ENCODE measurements at places on chromosomes 16 and 17. TPM values are rescaled to one million over a fixed set of nuclear protein-coding genes. Genes with fewer than 3 reads are reported as not detected.

Gene BBS2
- 37.5 TPM for total RNA-seq

Gene PDILT
- total RNA-seq, result not detected

Gene ICAM2
- total RNA-seq, result 52.1 TPM

Gene SLC16A13
- 25.8 TPM for total RNA-seq

Gene YBX2
- 14.6 TPM for total RNA-seq

GRCh38 chr17:43772877-43773648, 5.7 kb downstream of the DUSP3 start:
- H3K27ac ChIP-seq, result no peak overlapping the region
- peaks cover 29% of the 10 kb centered on the region for H3K36me3 ChIP-seq
- peaks cover 7% of the 10 kb centered on the region for H3K27me3 ChIP-seq
- H3K4me1 ChIP-seq, result peaks cover 5% of the 10 kb centered on the region
- peak overlapping the region; percentile 58 for H3K4me3 ChIP-seq

DNA sequence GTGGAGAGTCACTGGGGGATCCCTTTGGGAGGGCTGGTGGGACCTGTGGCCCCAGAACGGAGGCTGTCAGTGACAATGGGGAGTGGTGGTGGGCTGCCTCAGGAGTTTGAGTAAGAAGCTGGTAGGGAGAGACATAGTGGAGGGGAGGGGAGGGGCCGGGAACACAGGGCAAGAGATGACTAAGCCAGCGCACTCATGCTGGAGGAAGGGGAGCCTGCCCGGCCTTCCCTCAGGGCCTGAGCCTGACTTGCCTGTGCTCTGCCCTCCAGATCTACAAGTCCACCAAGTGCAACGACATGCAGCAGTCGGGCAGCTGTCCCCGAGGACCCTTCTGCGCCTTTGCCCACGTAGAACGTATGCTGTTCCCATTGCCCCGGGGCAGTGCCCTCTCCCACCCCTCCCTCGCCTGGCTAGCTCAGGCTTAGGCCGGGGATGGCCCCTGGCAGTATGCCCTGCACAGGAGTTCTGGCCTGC, 29.3 kb downstream of the UNC13D start:
- H3K27me3 ChIP-seq, result peaks cover 10% of the 10 kb centered on the region
- H3K4me3 ChIP-seq, result no peak overlapping the region
- H3K36me3 ChIP-seq, result peaks cover 28% of the 10 kb centered on the region
- H3K27ac ChIP-seq, result no peak overlapping the region

DNA sequence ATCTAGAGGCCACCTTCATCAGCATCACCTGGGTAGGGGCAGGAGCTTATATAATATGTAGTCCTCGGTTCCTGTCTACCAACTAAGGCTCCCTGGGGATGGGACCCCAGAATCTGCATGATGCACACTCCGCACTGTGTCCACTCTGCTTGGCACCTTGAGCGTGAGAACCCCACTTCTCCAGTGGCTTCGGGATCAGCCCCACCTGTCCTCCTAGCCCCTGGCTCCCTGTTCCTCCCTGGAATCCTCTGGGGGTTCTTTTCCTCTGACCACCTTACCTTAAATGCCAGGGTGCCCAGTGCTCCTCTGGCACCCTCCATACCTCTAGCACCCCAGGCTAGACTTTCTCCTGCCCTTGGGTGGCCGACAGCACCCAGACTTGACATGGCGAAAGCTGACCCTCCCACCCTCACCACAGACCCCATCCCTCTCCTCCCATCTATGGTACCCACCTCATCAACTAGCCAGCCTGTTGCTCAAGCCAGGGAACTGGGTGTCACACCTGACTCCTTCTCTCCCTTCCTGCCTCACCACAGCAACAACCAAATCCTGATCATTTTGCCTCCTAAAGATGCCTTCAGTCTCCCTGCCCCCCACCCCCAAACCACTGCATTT, 2.8 kb upstream of the NXPH3 start:
- peaks cover 18% of the 10 kb centered on the region for H3K27me3 ChIP-seq
- peaks cover 16% of the 10 kb centered on the region for H3K4me1 ChIP-seq
- H3K36me3 ChIP-seq, result no peaks in the 10 kb centered on the region
- no peak overlapping the region for H3K27ac ChIP-seq
- no peak for DNase-seq

- H3K27ac ChIP-seq, result no peak overlapping the region
- peaks cover 2% of the 10 kb centered on the region for H3K27me3 ChIP-seq
- no peaks in the 10 kb centered on the region for H3K4me1 ChIP-seq
Measured at GRCh38 chr17:80952291-80952690, 39.4 kb upstream of the CHMP6 start.

DNA sequence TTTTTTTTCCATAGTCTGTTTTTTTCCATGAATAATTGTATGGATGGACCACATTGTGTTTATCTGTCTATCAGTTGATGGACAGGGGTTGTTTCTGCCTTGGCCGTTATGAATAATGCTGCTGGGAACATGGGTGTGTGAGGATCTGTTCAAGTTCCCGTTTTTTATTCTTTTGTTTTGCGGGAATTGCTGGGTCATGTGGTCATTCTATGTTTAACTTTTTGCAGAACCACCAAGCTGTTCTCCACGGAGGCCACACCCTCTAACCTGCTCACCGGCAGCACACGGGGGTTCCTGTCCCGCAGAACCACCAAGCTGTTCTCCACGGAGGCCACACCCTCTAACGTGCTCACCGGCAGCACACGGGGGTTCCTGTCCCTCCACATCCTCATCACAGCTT, 5.9 kb upstream of the MSLN start:
- no peak for DNase-seq
- peaks cover 3% of the 10 kb centered on the region for H3K27me3 ChIP-seq
- H3K27ac ChIP-seq, result no peak overlapping the region
- no peaks in the 10 kb centered on the region for H3K36me3 ChIP-seq
- H3K4me3 ChIP-seq, result no peak overlapping the region
- H3K4me1 ChIP-seq, result peaks cover 11% of the 10 kb centered on the region

DNA sequence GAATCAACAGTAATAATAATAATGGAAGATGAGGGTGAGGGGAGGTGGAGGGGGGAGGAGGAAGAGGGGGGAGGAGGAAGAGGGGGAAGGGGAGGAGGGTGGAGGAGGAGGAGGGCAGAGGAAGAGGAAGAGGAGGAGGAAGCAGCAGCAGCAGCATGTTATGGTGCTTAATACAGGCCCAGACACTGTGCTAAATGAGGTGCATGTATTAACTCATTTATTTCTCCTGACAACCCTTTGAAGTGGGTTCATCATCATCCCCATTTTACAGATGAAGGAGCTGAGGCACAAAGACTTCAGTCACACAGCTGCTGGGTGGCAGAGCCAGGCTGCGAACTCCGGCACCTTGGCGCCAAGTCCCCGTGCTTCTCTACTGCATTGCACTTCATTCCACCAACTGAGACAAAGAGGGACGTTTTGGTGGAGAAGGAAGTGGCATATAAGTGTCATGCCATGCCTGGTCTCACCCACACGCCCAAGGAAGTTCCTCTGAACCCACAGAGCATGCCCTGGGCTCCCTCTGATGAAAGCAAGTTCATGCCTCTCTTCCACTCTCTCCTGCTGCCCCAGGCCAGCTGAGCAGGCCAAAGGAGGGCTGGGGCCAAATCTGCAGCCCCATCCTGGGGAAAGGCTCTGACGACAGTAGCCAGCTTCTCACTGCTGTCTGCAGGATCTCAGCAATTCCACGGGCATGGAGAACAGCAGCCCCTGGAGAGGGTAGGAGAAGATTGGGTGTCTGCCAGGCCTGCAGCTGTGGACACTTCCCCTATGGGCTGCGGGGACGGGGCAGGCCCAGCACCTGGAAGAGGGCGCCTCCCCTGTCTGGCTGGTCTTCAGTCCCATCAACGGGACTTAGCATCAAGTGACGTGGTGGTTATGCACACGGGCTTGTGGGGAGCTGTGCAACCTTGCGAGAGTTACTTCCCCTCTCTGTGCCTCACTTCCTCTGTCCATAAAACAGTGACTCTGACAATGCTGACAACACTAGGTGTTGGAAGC, 21.8 kb downstream of the XYLT1 start:
- peaks cover 3% of the 10 kb centered on the region for H3K4me1 ChIP-seq
- no peak overlapping the region for H3K27ac ChIP-seq
- H3K27me3 ChIP-seq, result peaks cover 3% of the 10 kb centered on the region
- no peak for DNase-seq
- no peak overlapping the region for H3K4me3 ChIP-seq

DNA sequence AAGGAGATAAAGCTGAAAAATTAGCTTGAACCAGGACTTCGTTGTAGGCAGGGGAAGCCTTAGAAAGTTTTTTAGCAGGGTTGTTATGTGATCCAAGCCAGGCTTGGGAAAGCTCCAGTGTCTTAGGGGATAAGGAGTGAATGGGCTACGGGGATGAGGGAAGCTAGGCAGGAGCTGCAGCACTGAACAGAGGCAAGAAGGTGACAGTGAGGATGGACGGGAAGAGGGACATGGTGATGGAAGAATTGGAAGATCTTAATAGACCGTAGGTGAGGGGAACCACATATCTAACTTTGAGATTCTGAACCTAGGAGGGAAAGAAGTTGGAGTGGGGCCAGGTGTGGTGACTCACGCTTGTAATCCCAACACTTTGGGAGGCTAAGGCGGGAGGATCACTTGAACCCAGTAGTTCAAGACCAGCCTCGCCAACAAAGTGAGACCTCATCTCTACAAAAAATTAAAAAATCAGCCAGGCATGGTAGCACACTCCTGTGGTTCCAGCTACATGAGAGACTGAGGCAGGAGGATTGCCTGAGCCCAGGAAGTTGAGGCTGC, 3.2 kb downstream of the RHBDL3 start:
- H3K4me3 ChIP-seq, result no peak overlapping the region
- H3K4me1 ChIP-seq, result peaks cover 21% of the 10 kb centered on the region
- no peak for DNase-seq
- peaks cover 14% of the 10 kb centered on the region for H3K27me3 ChIP-seq
- peaks cover 5% of the 10 kb centered on the region for H3K36me3 ChIP-seq

GRCh38 chr16:17724242-17724898, 253.6 kb upstream of the XYLT1 start:
- H3K27me3 ChIP-seq, result no peaks in the 10 kb centered on the region
- no peak overlapping the region for H3K4me3 ChIP-seq
- H3K4me1 ChIP-seq, result no peaks in the 10 kb centered on the region
- no peak overlapping the region for H3K27ac ChIP-seq
- no peak for DNase-seq
- H3K36me3 ChIP-seq, result no peaks in the 10 kb centered on the region

DNA sequence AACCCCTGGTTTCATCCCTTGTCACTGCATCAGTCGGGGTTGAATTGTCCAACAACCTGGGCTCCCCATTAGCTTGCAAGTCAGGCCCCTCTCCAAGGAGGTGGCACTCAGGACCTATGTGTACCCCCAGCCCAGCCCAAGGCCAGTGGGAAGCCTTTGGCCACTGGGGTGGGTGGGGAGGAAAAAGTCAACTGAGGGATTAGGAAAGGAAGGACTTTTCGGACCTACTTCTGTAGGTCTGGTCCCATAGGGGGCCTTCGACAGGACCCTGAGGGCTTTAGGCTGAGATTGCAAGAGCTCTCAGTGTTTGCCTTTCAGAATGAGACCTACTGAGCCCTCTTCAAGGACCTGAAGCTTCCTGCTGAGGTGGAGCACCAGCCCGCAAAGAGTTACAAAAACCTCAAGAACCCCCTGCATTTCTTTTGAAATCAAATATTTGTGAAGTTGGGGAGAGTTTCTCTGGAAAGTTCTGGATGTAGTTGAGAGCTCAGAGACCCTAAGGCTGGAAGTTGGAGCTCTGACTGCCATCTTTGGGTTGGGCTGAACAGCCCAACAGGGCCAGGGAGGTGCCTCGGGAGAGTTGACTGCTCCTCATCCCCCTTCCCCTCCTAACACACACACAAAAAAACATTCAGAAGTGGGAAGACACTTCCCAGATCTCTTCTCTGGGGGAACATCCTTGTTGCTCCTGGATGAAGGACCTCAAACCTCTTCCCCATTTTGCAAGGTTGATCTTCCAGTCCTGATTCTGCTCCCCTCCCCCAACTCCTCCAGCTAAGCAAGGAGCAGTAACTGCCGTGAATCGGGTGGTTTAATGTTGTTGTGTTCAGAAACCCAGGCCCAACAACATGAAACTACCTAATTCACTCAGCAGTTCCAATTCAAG, 5.8 kb upstream of the HOXB9 start:
- no peak overlapping the region for H3K4me3 ChIP-seq
- H3K27ac ChIP-seq, result no peak overlapping the region
- no peaks in the 10 kb centered on the region for H3K36me3 ChIP-seq
- peaks cover 16% of the 10 kb centered on the region for H3K4me1 ChIP-seq

DNA sequence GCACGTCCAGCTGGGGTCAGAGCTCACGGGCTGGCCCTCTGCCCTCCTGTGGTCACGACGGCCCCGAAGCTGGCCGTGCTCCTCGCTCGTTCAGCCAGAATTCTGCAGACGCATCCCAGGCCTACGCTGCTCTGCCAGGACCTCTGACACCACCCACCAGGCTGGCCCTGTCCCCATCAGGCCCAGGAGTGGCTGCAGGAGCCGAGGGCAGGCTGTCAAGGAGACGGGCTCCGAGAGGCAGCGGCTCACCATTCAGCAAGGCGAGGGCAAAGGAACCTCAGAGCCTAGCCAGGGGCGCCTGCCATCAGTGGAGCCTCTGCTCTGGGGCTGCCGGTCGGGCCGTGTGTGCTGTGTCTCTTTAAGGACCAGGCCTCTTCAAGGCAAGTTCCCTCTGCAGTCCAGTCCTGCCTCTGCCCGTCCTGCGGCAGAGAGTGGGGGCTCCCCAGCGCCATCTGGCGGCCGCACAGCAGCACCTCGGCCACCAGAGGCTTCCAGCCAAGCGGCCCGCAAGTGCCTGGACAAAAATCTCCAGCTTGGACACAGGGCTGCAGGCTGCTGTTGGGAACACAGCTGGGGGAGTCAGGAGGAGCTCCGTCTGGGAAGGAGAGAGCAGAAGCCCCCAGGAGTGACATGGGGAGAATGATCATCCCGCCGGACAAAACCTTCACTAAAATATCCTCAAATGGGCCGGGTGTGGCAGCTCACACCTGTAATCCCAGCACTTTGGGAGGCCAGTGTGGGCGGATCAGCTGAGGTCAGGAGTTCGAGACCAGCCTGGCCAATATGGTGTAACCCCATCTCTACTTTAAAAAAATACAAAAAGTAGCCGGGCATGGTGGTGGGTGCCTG, 7.4 kb upstream of the ABR start:
- H3K4me3 ChIP-seq, result no peak overlapping the region
- DNase-seq, result peak; percentile 91
- peaks cover 6% of the 10 kb centered on the region for H3K27me3 ChIP-seq
- H3K4me1 ChIP-seq, result no peaks in the 10 kb centered on the region
- H3K27ac ChIP-seq, result no peak overlapping the region

GRCh38 chr16:4175849-4176248, 59.6 kb upstream of the ADCY9 start:
- H3K36me3 ChIP-seq, result no peaks in the 10 kb centered on the region
- H3K4me3 ChIP-seq, result no peak overlapping the region
- no peak for DNase-seq

GRCh38 chr16:86363836-86364618, 146.3 kb upstream of the FOXF1 start:
- H3K4me3 ChIP-seq, result no peak overlapping the region
- no peaks in the 10 kb centered on the region for H3K4me1 ChIP-seq
- no peak for DNase-seq
- H3K36me3 ChIP-seq, result no peaks in the 10 kb centered on the region
